ENCODE measurements at places on chromosomes 5 and 9. TPM values are rescaled to one million over a fixed set of nuclear protein-coding genes. Genes with fewer than 3 reads are reported as not detected.

- no peak for DNase-seq
Observed at GRCh38 chr5:179588166-179588565, 35.3 kb downstream of the HNRNPH1 start.

Gene BSPRY
- total RNA-seq = 2.6 TPM

Gene ROR2
- total RNA-seq = 14.0 TPM

DNA sequence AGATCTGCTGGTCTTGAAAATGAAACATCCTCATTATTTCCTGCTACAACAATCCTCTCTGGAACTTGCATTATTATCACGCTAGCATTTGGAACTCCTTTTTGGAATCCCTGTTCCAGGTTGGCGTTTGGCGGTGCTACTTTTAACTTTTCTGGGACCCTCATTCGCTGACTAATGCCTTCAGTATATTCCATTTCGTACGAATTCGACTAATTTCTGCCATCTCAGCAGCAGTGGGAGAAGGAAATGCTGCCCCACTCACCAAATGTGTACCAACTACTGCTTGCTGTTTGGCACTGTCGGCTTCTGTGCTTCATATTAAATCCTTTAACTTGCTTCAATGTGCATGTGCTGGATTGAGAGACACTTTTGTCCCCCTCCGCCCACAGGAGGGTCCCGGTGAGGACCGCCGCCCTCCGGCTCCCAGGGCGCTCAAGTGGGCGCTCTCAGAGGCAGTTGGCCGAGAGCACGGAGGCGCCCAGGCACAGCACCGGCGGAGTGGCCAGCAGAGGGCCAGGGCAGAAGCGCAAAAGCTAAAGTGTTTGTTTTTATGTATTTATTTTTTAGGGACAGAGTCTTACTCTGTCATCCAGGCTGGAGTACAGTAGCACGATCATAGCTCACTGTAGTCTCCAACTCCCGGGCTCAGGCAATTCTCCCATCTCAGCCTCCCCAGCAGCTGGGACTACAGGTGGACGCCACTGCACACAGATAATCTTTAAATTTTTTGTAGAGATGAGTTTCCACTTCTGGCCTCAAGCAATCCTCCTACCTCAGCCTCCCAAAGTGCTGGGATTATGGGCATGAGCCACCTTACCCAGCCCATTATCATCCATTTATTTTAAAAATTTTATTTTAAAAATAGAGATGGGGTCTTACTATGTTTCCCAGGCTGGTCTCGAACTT, 11.9 kb downstream of the PDE6A start:
- no peak for DNase-seq

- DNase-seq = no peak
Observed at GRCh38 chr9:90778746-90779145, 22.9 kb upstream of the SYK start.

Gene G3BP1
- 136 TPM for total RNA-seq

DNA sequence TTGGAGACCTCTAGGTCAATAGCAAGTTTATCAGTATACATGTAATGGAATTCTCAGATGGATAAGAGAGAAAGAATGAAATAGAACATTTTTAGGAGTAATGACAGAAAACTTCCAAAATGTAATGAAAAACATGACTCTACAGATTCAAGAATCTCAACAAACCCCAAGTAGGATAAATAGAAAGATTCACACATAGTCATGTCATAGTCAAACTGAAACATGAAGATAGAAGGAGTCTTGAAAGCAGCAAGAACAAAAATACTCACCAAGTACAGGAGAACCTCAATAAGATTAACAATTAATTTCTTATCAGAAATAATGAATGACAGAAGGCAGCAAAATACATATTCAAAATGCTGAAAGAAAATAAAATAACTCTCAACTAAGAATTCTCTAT, 164.5 kb downstream of the SPATA31D1 start:
- no peak for DNase-seq

- DNase-seq = no peak
Observed at GRCh38 chr5:142944140-142944539, 174.0 kb downstream of the ARHGAP26 start.

GRCh38 chr5:116989995-116990394, 415.4 kb upstream of the SEMA6A start:
- peak; percentile 93 for DNase-seq

- peak; percentile 93 for DNase-seq
Observed at GRCh38 chr5:154937718-154938466, at the start of gene GEMIN5. GEMIN5 (minus strand) TSS chr5:154938211; CDS start chr5:154938133, 78 bp downstream.

Gene WWC1
- 15.5 TPM for total RNA-seq

Gene DND1
- not detected for total RNA-seq

DNA sequence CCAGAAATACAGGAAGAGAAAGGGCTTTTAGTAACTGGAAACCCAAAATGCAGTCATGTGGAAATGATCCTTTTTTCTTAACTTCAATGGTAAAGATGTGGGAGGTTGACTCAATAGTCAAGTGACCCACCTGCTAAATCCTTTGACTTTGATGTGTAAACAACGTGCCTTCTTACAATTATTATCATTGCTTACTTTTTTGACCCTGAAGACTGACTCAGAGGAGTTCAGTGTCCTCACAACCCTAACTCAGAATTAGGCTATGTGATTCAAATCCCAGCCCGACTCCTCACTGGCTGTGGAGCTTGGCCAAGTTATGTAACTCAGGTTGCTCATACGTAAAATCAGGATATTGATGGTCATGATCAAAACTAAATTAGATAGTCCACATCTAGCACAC, 27.9 kb downstream of the ANXA1 start:
- DNase-seq = no peak

- DNase-seq = no peak
Observed at GRCh38 chr9:99746406-99746805, 75.3 kb upstream of the NR4A3 start.

Gene SLC2A6
- total RNA-seq = 0.92 TPM

DNA sequence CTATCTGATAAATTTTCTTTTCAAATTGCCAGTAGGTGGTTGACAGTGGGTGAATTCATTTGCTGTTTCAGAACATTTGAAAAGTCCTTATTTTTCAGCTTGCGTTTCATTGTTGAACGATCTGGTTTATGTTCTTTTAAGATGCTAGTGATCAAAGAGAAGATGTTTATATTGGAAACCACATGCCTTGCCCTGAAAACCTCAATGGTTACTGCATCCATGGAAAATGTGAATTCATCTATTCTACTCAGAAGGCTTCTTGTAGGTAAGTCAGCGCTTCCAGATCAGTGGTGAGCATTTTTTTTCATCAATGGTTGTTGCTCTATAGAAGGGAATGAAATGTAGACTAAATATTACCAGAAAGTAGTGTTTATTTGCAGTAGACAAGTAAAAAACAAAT, 16.6 kb upstream of the CAVIN4 start:
- DNase-seq = no peak

Gene MAST4
- 44.4 TPM for total RNA-seq

- no peak for DNase-seq
Observed at GRCh38 chr9:75138260-75139040, 50.1 kb downstream of the OSTF1 start.

- no peak for DNase-seq
Observed at GRCh38 chr9:130069048-130069447, 15.3 kb downstream of the GPR107 start.

- no peak for DNase-seq
Observed at GRCh38 chr5:18544421-18544820, 910.2 kb downstream of the TAF11L14 start.

DNA sequence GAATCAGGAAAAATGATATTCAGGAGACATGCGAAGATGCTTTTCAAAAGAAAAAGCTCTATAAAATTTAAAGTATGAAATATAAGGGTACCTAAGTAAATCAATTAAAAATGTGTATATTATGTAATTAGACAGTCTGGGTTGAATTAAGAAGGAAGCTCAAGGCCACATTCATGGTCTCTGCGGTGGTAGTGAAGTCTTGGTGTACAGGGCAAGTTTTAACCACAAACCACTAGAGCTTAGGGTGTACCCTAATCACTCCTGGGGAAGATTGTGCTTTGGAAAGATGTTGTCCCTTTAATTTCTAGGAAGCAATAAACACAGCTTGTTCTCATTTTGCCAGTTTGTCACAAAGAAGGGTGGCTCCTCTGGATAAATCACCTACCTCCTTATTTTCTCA, 287.2 kb upstream of the ZNF608 start:
- no peak for DNase-seq

DNA sequence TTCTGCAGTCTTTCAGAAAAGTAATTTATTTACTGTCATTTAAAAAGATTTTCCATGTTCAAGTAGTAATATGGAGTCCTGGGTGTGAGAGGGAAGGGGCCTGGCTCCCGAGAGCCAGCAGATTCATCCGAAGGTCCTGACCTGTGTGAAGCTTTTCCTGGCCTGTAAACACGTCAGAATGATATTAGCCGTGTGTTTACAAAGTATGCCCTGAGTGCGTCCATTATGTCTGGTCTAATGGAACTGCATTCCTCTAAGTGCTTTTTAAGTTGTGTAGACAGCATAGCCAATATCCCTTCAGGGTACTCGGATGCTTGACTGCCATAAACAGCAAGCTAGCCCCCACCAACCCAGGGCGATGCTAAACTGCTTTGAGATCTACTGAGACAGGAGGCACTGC, 495.2 kb downstream of the AGTPBP1 start:
- no peak for DNase-seq

GRCh38 chr5:134649163-134649835, 714 bp downstream of the SEC24A start:
- peak; percentile 28 for DNase-seq

DNA sequence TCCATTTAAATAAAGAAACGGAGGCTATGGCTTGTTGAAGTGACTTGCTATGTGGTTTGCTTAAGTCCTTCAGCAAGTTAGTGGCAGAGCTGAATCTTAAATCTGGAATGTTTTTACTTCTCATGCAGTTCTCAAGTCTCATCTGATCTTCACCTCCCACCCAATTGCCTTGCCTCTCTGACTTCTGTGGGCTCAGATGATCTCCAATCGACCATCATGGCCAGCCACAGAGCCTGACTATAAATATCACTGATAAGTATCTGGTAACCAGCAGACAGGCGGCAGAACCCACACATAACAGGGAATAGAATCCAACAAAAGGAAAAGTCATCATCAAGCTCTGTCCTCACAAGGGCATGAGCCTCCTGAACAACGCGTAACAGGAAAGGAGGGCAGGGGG, 149.9 kb downstream of the FAM114A2 start:
- DNase-seq = no peak

GRCh38 chr5:23583081-23583480, 75.7 kb downstream of the PRDM9 start:
- DNase-seq = no peak

Gene FGF10
- total RNA-seq = 18.4 TPM

- DNase-seq = no peak
Observed at GRCh38 chr5:5159282-5160103, 19.4 kb downstream of the ADAMTS16 start.

Gene TOMM5
- total RNA-seq = 46.6 TPM

- no peak for DNase-seq
Observed at GRCh38 chr5:102628441-102629175, 126.5 kb upstream of the PAM start.

DNA sequence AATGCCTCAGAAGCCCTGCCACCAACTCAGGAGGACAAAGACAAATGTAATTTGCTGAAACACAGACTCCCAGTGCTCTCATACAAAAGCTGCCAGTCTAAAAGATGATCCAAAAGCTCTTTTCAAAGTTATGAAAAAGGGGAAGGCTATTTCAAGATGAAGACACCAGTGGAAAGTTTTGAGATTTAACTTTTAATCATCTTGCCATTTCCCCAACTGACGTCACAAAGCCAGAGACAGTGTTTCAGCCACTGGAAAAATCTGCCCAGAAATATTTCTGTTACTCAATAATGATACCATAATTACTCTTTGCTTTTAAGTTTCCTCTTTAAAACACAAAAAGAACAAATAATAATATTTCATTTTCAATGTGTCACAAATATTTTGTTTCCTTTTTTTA, 20.9 kb downstream of the ENG start:
- no peak for DNase-seq

DNA sequence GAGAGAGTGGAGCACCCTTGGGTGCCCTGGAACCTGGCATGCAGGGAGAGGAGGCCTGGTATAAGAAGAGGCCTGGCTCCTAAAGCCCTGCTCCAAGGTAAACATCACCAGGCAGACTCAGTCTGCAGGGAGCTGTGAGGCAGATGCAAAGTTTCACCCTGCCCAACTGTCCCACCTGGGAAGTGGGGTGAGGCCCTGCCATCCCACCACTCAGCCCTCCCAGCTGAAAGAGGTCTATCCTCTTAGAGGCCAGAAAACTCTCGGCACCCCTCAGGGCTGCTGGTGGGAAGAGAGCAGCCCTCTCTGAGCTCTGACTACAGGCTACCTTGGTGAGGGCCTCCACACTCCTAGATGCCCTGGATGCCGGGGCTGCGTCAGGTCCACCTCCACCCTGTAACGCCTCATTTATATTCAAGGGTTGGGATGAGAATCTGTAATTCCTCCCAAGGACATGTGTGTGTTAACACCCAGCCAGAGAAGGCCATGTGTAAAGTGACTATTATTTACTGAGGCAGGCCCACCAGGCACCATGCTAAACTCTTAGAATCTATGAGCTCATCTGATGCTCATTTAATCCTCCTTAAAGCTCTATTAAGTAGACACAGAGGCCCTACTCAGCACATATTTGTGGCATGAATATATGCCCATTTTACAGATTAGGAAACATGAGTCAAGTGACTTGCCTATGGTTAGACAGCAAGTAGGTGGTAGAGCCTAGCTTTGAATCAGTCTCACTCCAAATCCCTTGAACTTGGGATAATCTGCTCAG, 205.9 kb downstream of the FSTL4 start:
- DNase-seq = no peak
